ENCODE measurements at places on chromosomes 4 and X.

DNA sequence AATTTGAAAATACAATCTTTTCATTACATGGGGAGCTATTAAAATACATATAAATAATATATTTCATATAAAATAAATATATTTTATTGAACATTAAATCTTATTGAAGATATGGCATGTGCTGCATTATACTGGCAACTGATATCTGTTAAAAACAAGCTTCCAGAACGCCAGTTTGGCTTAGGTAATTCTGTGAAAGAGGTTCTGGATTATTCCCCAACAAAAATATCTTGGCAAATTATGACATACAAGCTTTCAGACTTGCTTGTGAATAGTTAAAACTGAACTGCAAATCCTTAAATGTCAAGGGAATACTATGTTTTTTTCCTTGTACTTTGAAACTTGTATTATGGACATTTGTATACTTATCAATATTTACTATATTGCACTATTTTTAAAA lies 210.2 kb upstream of the LCORL start:
- DNase-seq, result no peak

DNA sequence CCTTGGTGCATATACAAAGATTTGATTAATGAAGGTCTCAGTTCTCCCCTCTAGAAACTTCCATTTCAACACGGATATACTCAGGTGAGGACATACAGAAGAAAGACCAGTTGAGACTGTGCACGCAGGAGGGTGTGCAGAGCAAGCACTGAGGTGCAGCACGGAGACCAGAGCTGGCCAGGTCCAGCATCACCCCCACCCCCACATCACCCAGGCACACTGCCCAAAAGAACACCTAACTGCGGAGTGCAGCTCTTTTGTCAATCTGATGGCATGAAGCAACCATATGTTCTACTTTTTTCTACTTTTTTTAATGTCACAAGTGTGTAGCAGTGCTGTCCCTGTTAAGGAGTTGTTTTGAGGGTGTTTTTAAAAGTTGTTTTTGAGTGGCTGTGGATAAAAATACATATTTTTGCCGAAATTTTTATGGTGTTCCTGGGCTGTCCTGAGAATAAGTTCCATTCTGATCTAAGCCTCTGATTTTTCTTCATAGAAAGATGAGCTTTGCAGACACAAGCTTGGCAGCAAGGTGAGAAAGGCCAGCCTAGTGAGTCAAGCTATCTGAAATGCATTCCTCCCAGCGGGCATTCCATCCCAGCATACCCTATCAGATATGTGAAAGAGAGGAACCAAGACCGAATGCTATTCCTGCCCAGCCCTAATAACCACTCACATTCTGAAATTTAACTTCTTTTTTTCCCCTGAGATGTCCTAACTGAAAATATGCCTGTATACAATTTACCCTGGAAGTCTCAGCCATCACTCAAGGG lies 173.7 kb downstream of the PTTG2 start:
- no peak for DNase-seq

- no peak for DNase-seq
These were observed 353.0 kb downstream of the ADAM29 start for GRCh38 chr4:175271010-175271630.

- no peak for DNase-seq
These were observed 6.8 kb upstream of the CISD2 start for GRCh38 chr4:102862016-102862415.

GRCh38 chr4:127756906-127757305 lies 25.2 kb upstream of the HSPA4L start:
- no peak for DNase-seq

DNA sequence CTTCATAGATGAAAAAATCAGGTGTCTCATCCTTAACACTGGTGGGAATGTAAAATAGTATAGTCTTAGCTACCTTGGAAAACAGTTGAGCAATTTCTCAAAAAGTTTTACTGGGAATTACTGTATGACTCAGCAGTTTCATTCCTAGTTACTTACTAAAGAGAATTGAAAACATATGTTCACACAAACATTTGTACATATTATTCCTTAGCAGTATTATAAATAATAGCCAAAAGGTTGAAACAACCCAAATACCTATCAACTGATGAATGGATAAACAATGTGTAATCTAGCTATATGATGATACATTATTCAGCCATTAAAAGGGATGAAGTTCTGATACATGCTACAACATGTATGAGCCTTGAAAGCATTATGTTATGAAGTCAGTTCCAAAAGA lies 41.7 kb downstream of the RBM46 start:
- no peak for DNase-seq

GRCh38 chr4:129971419-129971818 lies 875.5 kb downstream of the C4orf33 start:
- DNase-seq, result no peak

- DNase-seq, result no peak
These were observed 384.5 kb downstream of the RPA4 start for GRCh38 chrX:97268182-97268680.

GRCh38 chr4:182265881-182266280 lies 22.7 kb downstream of the TENM3 start:
- DNase-seq, result no peak

GRCh38 chr4:127881563-127881864 lies 821 bp downstream of the PLK4 start:
- DNase-seq, result no peak

GRCh38 chrX:47581731-47582647 lies at the start of gene TIMP1:
TSS of gene TIMP1 (plus strand) at chrX:47582436. CDS start at chrX:47583416, 980 bp downstream.
- DNase-seq, result peak; percentile 62

DNA sequence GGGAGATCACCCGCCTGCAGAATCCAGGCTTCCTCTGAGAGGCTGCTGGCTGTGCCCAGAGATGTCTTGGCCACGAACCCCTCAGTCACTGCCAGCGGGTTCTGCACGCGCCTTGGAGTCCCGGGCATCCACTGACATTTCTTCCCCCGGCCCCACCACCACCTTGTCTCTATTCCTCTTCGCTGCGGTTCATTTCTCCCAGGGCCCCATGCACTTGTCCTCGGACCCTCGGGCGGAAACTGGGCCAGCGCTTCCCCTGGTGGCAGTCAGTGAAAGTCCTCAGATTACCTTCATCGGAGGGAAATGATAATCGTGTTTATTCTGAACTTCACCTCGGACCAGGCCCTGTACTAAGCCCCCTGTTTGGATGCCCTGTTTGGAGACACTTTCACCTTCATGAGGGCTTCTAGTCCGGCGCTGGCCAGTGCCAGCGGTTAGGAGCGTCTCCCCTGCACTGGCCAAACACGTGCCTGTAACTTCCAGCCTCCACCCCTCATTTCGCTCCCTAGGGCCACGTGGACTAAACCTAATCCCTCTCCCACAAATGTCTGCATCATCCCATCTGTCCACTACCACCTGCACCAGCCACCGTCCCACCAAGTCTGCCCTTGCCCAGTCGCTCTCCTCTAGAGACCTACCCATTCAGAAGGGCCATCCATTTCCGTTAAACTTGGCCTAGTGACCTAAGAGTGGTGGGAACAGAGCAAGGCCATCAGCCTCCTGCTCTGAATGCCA lies 82.0 kb downstream of the DCTD start:
- DNase-seq, result no peak

DNA sequence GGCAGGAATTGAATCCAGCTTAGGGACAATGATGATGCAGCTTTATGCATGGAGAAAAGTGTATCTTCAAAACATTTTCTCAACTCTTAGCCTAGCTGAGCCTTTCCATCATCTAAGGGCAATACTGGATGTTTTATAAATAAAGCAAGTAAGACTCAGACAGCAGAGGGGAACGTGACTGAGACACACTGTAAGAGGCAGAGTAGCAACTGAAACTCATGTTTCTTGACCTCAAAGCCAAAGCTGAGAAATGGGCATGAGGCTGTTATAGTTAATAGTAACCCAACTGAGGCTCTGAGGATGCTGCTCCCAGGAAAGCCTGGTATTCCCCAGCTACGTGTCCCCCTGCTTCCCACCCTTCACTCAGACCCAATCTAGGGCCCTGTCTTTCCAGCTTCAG lies 44.6 kb downstream of the ARHGEF9 start:
- DNase-seq, result no peak

GRCh38 chr4:18075823-18076433 lies 54.4 kb upstream of the LCORL start:
- no peak for DNase-seq

- DNase-seq, result no peak
These were observed 93.2 kb downstream of the WFS1 start for GRCh38 chr4:6362896-6363295.

- no peak for DNase-seq
These were observed 28.8 kb downstream of the REPS2 start for GRCh38 chrX:16975233-16975632.

- DNase-seq, result no peak
These were observed 549.8 kb upstream of the PRKX start for GRCh38 chrX:4263030-4263803.

GRCh38 chr4:183960046-183960420 lies 54.9 kb downstream of the STOX2 start:
- DNase-seq, result no peak

- DNase-seq, result no peak
These were observed 155.7 kb downstream of the PAPSS1 start for GRCh38 chr4:107564326-107564725.

- DNase-seq, result no peak
These were observed 1.8 kb downstream of the TLR1 start for GRCh38 chr4:38802561-38803355.

- DNase-seq, result no peak
These were observed 36.5 kb downstream of the EFNB1 start for GRCh38 chrX:68865300-68865699.

DNA sequence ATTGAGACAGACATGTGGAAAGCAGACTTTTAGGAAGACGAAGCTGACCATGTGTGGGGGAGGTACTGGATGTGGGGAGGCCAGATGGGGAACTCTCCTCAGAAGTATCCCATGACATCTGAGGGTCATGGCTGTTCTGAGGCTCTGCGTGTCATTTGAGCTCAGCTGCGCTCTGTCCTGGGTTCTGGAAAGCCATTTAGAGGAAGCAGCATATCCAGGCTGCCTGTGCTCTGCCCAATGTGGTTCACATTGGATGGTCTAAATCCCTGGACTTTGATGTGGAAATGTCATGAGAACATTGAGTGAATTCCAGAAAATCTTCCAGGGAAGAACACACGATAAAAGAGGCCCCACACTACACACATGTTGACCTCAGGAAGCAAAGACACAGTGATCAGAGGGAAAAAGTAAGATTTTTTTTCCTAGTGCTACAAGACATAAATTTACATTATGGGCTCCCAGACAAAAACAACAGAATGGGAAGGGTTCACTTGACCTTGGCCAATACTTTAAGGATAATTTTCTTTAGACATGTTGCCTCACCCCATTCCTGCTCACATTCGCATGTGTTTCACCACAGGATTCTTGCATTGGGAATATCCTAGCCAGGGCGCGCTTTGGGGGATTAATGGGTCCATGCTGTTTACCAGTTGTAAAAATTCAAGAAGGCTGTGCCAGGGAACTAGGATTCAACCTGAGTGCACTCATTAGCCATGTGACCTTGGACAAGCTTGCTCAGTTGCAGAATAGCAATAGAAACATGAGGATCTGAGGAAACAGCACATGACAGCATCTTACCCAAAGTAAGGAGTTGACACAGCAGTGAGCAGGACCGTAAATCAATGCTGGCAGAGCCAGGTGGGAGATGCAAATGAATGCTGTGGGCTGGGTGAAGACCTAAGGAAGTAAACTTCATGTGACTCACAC lies 73.2 kb upstream of the C1QTNF7 start:
- no peak for DNase-seq

- no peak for DNase-seq
These were observed 649.6 kb upstream of the NDST4 start for GRCh38 chr4:115763051-115763450.

DNA sequence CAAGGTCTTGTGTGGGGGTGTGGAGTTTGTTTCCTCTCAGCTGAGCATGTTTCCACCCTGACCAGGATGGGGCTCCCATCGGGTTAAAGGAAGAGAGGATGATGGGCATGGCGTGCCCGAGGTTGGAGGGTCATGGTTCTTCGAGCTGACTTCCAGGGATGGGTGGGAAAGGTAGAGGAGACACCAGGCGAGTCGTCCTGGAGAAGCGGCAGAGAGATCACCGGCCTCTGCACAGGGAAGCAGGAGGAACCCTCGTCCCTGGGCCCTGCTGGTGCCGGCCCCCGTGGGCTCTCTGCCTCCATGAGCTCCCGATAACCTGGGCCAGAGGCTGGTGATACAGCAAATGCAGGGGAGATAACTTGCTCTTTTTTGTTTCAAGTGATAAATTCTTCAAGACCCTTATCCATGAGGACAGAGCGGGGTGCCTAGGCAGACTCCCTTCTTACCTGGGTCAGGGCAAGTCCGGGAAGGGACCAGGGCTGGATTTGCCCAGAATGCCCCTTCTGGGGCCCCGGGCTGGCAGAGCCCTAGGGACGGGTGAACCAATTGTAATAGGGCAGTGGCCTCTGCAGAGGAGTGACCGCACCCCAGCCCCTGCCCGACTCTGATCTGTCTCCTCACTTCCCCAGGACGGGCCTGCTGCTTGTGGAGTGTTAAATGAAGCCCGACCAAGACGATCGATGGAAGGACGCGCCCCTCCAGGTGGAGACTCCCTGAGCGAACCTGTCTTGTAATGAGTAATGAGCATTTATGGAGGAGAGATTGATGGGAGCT lies 63.0 kb downstream of the CPZ start:
- DNase-seq, result no peak

GRCh38 chr4:69781458-69782418 lies 21.3 kb upstream of the SULT1B1 start:
- no peak for DNase-seq

GRCh38 chr4:171348090-171348489 lies 465.1 kb upstream of the GALNTL6 start:
- DNase-seq, result no peak

DNA sequence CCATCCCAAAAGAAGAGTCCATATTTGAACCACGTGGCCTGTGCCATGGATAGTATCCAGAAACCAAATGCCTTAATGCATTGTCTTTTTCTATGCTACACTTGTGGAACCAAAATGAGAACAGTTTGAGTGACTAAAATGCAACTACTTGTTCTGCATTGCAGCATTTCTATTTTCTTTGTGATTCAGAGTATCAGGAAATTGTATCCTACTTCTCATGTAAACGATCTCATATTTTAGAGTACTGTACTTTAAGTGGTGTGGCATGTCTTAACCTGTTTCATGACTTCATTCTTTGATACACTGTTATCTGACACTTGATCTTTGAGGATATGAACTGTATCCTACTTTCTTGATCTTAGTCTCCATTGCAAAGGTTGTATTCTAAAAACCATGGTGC lies 167.2 kb upstream of the WDR1 start:
- DNase-seq, result no peak

- no peak for DNase-seq
These were observed 85.9 kb upstream of the FAM47A start for GRCh38 chrX:34218063-34218462.
